ENCODE measurements at places on chromosomes 7 and 10.

DNA sequence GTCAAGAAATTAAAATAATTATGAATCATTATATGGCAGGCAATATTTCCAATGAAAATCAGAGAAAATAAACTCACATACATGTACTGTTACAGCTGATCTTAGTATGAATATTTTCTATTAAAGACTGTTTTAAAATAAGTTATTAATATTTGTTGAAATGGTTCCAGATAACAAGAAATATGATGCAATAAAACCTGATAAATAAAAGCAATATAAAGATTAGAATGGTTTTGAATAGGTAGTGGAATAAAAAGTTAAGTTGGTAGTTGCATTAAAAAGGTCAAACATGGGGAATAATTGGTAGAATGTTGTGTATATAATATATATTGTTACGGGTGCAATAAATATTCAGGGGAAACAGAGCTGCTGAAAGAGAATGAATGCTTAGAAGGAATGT lies 52.5 kb downstream of the MEST start:
- no peak for DNase-seq

DNA sequence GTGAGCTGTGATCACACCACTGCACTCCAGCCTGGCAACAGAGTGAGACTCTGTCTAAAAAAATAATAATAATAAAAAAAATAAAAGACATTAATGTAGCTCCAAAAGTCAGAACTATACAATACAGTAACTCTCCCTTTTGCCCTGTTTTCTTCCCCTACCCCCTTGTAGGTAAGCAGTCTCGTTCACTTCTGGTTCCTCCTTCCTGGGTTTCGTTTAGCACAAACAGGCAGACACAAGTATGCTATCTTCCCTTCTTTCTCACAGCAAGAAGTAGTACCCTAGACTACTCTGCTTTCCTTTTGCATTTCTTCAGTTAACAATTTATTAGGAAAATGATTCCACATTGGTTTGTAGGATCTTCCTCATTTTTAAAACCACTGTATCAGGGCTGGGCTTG lies 33.1 kb downstream of the PDSS1 start:
- no peak for DNase-seq

DNA sequence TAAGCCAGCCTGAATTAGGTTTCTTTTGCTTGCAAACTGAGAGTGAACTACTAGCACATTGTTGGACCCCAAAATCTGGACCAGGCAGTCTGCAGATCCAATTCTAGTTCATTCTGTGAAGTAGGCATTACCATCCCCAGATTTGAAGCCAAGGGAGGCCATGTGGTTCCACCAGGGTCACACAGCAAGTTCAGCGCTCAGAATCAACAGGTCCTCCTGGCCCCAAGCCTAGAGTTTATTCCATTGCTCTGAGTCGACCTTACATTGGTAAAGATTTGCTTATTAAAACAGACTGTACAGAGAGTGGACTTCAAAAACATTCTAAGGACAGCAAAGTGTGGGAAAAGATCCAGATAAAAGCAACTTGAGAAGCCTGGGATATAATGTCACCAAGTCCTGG lies 50.9 kb downstream of the AFAP1L2 start:
- DNase-seq, result no peak

- DNase-seq, result no peak
These were observed 700.5 kb upstream of the CELF2 start for GRCh38 chr10:10317151-10317550.

DNA sequence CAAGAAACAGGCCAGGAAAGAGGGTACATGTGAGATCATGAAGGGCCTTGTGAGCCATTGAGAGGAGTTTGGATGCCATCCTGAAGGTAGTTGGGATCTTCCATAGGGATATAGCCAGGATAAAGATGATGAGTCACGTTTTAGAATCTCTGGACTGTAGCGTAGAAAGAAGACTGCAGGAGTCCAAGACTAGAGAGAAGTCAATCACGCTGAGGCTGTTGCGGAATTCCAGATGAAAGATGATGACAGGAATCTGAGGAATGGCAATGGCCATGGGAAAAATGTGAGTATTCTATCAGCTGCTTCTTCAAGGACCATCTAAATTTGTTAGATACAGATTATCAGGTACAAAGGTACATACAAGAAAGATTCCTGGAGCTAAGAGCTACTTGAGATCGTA lies 711.3 kb downstream of the GRM8 start:
- DNase-seq, result no peak

DNA sequence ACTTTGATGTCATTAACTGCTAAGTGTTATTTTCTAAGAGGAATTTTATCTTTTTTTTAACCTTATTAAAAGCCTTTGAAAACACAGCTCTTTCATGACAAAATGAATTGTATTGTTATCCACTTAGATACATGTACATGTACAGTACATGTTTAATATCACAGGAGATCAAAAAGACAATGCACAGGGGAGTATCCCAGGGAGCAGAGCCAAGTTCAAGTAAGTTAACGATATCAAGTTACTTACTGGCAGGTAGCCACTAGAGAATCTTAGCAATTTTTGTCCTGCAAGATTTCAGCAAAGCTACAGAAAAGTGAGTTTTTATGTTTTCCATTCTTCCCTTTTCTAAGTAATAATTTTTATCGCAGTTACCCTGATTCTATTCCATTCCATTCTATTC lies 33.9 kb upstream of the ARL4A start:
- no peak for DNase-seq

DNA sequence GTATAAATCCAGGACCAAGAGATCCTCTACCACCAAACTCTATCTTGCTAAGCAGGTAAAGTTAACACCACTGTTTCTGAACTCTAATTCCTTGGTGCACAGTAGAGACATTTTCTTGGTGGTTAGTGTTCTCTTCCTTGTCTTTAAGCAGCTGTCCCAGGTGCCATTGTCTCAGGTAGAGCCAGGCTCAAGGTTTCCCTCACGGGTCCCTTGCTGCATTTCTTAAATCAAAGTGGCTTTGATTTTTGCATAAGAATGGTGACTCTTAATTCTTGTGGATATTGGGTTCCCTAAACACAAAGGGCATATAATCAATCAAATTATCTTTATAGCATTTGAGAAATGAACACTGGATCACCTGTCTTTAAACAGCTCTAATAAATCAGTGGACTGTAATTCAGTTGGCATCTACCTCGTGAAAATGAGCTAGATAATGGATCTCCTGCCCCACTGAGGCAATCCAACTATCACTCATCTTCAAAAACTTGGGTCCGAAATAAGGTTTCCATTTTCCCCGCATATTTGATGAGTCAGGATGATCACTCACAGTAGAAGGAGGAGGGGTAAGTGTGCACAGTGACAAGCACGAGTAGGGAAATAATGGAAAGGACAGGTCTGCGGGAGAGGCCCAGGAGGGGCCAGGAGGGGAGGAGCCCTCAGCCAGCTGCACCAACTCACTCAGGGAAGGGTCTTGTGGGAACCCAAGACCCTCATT lies 2.4 kb downstream of the ABCC2 start:
- DNase-seq, result no peak

- DNase-seq, result no peak
These were observed 100.9 kb downstream of the SAMD9 start for GRCh38 chr7:93016681-93017381.

DNA sequence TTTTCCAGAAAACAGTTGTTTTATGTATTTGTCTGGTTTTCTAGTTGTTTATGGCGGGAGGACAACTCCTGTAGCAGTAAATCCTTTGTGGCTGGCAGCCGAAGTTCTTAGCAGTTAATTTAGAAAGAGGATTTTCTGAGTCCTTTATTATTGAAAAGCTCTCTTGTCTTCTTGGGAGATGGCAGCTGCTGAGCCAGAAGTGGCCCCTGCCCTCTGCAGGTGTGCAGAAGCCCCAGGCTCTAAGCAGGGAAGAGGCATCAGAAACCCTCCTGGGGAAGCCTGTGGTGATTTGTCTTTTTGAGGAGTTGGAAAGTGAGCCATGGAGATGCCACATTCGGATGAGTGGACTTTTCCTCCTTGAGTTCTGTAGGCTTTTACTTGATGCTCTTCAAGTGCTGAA lies 106.3 kb downstream of the GLRX3 start:
- DNase-seq, result no peak

- DNase-seq, result no peak
These were observed 26.6 kb downstream of the SLC29A3 start for GRCh38 chr10:71345694-71346093.

DNA sequence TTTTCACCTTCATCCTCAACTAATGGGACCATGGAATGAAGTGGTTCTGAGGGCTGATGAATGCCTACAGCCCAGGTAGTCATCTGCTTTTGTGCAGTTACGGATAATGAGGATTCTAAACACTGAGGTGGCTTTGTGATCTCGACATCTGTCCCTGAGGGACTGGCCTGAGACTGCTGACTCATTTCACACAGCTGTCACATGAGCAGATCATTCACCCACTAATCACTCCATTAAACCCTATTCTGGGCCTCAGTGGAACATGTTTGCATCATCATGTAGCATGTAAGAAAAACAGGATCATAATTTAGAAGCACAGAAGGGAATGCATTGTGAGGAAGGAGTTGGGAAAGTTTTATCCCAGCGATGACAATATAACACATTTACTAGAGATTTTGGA lies 79.4 kb upstream of the FEZF1 start:
- no peak for DNase-seq

GRCh38 chr10:32980558-32981468 lies 22.8 kb upstream of the ITGB1 start:
- DNase-seq, result peak; percentile 34

GRCh38 chr7:301291-302053 lies 11.5 kb downstream of the FOXL3 start:
- DNase-seq, result no peak

DNA sequence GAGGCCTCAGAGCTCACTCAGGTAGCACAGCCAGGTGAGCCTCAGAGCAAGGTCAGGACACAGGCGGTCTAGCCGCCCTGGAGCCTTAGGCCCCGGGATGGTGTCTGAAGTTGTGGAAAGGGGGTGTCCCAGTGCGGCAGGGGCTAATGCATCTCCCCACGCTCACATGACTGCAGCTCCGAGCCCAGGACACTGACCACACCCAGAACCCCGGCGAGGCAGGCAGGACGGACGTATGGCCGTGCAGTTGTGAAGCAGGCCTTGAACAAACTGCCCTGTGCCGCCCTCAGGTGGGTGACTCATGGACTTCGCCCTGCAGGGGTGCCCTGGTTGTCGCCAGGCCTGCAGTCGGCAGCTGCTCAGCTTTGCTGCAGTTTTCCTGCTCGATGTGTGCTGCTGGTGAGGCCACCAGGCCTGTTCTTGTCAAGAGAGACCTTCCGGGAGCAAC lies 5.0 kb upstream of the PRKAR1B start:
- DNase-seq, result no peak

DNA sequence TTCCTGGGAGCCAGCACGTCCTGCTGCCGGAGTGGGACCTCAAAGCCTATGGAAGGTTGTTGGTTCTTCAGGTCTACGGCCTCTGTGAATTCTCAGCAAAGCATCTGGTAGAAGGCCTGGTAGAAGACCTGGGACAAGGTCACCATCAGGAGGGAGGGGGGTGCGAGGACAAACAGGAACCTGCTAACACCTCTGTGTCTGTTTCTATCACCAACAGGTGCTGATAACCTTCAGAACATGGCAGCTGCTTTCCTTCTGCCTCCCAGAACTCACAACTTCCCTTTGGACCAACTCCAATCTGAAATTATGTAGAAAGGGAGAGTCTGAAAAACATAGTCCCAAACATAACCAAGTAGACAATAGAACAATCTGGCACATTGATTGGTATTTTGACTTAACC lies 8.3 kb upstream of the MET start:
- no peak for DNase-seq

DNA sequence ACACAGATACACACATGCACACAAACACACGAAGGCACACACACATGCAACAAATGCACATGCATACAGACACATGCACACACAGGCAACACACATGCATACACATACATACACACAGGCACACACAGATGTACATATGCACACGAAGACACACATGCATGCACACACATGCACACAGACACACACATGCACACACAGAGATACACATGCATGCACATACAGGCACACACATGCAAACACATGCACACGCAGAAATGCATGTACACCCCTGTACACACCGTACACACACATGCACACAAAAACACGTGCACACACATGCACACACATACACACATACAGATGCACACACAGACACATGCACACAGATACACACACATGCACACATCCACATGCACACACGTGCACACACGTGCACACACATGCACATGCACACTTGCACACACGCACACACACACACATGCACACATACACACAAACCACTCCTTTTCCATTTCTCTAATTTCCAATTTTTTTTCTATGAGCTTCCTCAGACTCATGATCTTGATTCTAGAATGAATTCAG lies 63.3 kb upstream of the CCZ1B start:
- DNase-seq, result no peak

GRCh38 chr10:78764846-78765430 lies 303.8 kb upstream of the ZMIZ1 start:
- DNase-seq, result no peak

DNA sequence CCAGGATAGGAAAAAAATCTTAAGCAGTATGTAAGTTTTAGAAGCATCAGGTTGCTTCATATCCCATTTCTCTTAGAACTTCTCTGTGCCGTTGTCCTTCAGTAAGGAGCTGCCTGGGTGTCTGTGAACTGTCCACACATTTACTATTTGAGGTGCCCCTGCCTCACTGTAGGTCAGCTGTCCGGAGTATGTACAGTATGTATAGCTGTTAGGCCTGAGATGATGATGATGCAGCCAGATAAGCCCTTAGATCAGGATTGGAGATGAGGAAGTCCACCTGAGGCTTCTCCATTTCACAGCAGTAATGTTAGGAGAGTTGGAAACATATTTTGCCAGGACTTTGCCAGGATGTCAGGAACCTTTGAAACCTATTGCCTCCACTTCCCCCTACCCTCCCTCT lies 7.7 kb downstream of the NDUFB2 start:
- no peak for DNase-seq

DNA sequence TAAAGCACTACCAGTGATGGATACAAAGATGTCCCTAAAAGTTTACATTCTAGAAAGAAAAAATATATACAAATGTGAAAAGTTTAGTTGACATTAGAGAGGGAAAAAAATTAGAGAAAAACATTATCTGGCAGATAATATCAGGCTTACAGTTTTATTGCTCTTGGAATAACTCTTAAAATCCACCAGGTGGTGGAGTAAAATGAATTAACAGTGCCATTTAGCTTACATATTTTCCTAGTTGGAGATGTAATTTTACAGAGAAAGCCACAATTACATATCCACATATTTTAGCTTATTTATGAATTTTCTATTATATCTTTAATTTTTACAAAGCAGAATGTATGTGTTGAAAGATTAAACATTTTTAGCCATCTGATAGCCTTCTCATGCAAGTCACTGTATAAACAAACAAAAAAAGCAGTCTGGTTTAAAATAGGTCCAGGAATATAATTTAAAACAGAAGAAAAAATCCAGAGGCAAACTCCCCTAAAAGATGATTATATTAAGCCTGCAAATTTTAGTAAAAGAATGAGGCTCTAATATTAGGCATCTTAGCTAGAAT lies 6.5 kb downstream of the CABCOCO1 start:
- DNase-seq, result no peak

DNA sequence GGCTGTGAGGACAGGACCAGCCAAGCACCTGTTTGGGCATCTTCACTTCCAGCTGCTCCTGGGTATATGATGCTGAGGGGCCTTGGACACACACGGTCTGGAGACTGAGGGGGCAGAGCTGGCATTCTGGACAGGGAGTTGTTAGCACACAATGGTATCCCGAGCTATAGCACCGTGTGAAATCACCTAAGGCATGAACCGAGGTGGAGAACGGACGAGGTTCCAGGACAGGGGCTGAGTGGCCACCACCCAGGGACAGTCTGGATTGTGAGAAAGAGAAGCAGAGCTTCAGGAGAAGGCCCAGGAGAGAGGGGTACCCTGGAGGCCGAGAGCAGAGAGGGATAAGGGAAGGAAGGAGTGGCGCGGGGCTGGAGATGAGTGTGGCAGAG lies 571.8 kb downstream of the TCERG1L start:
- DNase-seq, result no peak

GRCh38 chr10:124250506-124250905 lies 157.1 kb upstream of the CHST15 start:
- no peak for DNase-seq
